MG63 (cell line): ENCODE measurements at places on chromosomes 1 and 21. TPM values are rescaled to one million over a fixed set of nuclear protein-coding genes. Genes with fewer than 3 reads are reported as not detected.

The PLA2G2F gene
- not detected in 2 replicates for total RNA-seq

The AKR7A3 gene
- 0.95 TPM in 1 of 2 replicates, not detected in the other for total RNA-seq

The CHI3L2 gene
- 1.6 and 3.2 TPM in 2 replicates for total RNA-seq

GRCh38 chr1:109712321-109712864 lies 342 bp downstream of the GSTM5 start:
- DNase-seq, result no peak
